RPMI7951 (cell line): ENCODE measurements at places on chromosomes 3 and 15. TPM values are rescaled to one million over a fixed set of nuclear protein-coding genes. Genes with fewer than 3 reads are reported as not detected.
A peak's percentile ranks its signal among the peaks of the same experiment; 100 is the strongest.

Gene DAZL
- total RNA-seq, result not detected in 2 replicates

- DNase-seq, result no peak
Measured at GRCh38 chr15:44325568-44325967, 37.0 kb downstream of the GOLM2 start.

Gene CCDC54
- total RNA-seq, result not detected in 2 replicates

- peak; percentile 37 for DNase-seq
Measured at GRCh38 chr3:129045675-129046036, 14.9 kb upstream of the GP9 start.

DNA sequence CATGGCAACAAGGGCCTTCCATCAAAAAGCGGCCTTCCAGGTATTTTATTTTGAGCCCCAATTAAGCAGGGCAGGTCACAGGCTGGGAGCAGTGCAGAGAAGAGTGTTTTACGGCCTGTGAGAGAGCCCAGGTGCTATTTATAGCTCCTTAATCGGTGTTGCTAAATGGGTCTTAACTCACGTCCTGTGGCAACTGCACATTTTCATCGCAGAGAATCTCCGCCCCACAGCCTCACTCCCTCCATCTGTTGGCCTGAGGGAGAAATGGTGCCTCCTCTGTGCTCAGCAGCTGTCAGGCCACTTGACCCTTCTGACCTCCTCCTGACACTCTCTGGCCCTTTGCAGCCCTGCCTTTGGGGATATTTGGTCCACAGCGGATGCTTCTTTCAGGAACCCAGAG is 58.6 kb downstream of the SPSB4 start:
- DNase-seq, result peak; percentile 23

- DNase-seq, result no peak
Measured at GRCh38 chr3:187957165-187957581, 196.8 kb upstream of the LPP start.

- no peak for DNase-seq
Measured at GRCh38 chr3:197203714-197204146, 94.7 kb downstream of the DLG1 start.

- no peak for DNase-seq
Measured at GRCh38 chr3:56456117-56456516, 12.2 kb downstream of the ERC2 start.

DNA sequence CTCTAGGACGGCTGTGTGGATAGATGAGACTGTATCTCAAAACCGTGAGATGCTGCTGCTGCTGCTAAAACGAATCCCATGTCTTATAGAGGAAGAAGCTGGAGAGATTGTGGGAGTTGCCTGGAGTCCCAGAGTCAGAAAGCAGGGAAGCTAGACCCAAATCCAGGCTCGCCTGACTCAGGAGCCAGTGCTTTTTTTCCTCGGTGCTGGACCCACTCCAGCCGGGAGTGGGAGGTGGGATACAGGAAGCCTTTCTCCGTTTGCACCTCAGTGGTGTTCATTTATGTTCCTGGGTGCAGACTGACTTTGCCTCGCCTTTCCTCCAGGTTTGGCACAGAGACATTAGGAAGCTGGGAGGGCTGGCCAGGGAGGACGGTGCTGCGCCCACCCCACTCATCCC is 150.9 kb upstream of the LINGO1 start:
- no peak for DNase-seq

DNA sequence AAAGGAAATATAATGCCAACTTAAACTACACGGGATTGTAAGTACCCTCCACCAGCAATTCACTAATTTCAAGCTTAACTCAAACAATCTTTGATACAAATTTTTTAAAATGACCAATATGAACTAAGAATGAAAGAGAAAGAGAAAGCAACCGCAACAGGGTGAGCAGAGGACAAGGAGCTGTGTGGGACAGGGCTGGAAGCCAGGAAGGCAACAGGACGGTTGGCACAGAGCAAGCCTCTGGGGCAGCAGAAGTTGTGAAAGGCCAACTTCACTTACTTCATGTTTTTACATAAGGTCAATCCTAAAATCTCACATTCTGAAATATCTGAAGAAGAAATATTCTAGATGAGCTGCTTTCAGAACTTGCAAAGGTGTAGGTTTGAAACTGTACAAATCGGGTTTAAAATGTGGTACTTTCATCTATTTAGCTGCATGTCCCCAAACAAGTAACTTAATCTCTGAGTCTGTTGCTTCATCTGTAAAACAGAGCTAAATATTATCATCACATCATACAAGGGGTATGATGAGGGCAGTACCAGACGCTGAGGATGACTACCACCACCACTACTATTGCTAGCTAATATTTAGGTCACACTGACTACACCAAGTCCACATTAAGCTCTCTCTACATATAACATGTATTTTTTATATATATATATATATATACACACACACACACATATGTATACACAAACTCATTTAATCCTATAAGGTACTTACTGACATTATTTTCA is 101.7 kb downstream of the IGSF11 start:
- no peak for DNase-seq

Gene MPI
- total RNA-seq, result 142 and 162 TPM in 2 replicates

DNA sequence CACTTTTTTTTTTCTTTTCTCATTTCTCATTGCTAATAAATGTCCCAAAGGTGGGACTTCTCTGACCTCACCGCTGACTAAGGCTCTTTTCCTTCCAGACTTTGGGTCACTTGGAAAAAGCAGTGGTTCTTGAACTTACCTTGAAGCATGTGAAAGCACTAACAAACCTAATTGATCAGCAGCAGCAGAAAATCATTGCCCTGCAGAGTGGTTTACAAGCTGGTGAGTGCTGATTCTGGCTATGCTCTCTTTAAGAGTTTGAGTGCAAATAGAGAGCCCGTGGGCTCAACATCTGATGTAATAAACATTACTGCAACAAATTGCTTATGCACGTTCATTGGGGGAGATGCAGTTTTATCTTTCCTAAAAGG is 2.0 kb downstream of the BHLHE40 start:
- DNase-seq, result no peak

Gene SKOR1
- total RNA-seq, result not detected in 2 replicates

GRCh38 chr3:61664105-61664482 is 102.7 kb downstream of the PTPRG start:
- DNase-seq, result peak; percentile 99

- DNase-seq, result peak; percentile 9
Measured at GRCh38 chr3:115071166-115071565, 75.9 kb downstream of the ZBTB20 start.

- peak; percentile 6 for DNase-seq
Measured at GRCh38 chr3:13144163-13145023, 71.2 kb upstream of the IQSEC1 start.

- DNase-seq, result peak; percentile 70
Measured at GRCh38 chr15:55796321-55796965, 53.5 kb upstream of the PRTG start.

Gene CLRN1
- total RNA-seq, result not detected in 2 replicates

Gene ULK3
- 14.3 and 15.1 TPM in 2 replicates for total RNA-seq

DNA sequence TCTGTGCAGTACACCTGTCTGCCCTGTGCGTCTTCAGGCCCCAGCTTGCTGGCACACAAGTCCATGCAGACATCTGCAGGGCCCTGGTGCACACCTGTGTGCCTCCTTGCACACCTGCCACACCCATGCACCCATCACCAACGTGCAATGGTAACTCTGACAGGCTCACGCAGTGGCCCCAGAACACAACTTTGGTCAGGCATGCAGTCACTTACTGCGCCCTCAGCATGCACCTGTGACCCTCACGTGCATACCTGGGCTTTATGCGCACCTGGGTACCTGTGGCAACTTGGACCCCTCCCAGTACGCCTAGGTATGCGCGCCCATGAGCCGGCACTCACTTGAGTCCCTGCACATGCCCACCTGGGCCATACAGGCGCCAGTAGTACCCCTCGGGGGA is 1.7 kb downstream of the PLXND1 start:
- DNase-seq, result no peak

- no peak for DNase-seq
Measured at GRCh38 chr3:39025222-39025970, 26.3 kb downstream of the SCN11A start.

Gene PYGO1
- total RNA-seq, result 9.7 and 11.3 TPM in 2 replicates

DNA sequence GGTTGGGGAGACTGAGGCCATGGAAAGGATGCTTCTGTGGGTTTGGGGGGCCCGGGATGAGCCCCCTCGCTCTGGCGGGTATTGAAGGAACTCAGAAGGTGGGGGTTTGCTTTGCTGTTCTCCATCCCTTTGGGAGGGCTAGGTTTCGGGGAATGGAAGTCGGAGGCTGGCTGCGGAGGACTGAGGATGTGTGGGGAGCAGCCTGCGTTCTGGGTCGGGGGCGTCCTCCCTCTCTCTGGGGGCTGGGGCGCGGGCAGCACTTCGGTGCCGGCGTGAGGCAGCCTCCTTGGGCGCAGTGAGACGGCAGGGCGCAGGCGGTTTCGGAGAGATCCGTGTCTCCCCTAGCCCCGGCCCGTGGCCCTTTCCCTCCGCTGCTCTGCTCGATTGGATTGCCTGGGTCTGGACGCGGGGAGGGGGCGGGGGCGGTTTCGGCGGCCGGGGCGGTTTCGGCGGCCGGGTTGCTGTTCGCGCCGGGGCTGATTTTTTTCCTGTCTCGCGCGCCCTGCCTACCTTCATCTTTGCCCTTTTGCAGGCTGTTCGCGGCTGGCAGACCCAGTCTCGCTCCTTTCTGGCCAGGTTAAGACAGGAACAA is 1.4 kb downstream of the PTPRG start:
- DNase-seq, result peak; percentile 46

DNA sequence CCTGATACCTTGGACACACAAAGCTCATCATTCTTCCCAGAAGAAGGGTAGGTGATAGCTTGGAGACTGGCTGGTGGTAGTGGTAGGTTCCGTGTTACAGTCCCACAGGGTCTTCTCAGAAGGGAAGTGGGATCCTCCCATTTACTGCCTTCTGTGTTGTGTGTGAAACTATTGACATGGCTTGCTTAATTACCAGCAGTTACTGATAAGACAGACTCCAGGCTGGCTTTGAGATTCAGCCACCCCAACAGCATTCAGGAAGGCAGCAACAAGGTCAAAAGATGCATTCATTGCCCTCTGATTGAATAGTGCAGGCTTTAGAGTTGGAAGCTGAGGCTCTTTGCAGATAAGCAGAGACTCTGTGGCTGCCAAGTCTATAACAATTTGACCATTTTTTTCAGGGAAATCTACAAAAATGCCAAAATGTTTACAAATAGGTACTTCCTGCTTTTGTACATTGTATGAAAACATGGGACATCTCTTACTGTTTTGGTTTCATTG is 7.7 kb downstream of the ARNT2 start:
- DNase-seq, result no peak

DNA sequence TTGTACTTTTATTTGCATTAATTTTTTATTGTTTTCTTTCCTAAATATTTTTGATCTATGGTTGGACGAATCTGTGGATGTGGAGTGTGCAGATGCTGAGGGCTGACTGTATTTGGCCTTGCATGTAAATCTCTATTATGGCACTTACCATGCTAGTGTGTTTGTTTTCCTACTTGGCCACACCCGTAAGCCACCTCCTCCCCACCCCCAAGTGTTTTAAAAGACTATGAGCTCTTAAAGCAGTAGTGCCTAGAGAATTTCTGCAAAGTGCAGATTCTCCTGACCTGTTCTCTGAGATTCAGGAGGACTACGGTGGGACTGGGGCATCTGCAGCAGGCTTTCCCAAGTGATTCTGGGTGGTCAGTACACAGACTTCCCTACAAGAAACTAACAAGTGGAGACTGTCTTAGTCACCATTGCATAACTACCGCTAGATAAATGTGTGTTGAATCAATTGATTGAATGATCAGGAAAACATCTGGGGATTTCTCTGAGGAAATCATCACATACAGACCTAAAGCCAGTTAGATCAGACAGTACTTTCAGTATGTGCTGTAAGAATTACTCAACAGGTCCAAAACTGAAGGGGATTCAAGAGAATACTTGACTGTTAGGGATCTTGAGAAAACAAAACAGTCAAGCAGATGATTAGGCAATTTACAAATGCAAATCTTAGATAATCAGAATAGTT is 6.2 kb upstream of the TIPARP start:
- no peak for DNase-seq

DNA sequence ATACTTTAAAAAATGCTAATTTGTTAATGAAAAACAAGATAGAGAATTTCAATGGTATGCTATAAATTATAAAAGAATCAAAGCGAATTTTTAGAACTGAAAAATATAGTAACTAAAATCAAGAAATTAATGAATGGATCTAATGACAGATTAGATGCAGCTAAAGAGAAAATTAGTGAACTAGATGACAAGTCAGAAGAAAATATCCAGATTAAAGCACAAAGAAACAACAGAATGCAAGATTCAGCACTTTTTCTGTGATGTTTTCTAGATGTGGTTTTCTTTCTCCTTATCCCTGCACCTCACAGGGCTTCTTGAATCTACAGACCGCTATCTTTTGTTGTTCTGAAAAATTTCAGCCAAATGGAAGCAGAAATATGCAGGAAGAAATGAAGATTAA is 54.4 kb downstream of the INO80 start:
- peak; percentile 2 for DNase-seq

Gene PCLAF
- total RNA-seq, result 185 and 229 TPM in 2 replicates

DNA sequence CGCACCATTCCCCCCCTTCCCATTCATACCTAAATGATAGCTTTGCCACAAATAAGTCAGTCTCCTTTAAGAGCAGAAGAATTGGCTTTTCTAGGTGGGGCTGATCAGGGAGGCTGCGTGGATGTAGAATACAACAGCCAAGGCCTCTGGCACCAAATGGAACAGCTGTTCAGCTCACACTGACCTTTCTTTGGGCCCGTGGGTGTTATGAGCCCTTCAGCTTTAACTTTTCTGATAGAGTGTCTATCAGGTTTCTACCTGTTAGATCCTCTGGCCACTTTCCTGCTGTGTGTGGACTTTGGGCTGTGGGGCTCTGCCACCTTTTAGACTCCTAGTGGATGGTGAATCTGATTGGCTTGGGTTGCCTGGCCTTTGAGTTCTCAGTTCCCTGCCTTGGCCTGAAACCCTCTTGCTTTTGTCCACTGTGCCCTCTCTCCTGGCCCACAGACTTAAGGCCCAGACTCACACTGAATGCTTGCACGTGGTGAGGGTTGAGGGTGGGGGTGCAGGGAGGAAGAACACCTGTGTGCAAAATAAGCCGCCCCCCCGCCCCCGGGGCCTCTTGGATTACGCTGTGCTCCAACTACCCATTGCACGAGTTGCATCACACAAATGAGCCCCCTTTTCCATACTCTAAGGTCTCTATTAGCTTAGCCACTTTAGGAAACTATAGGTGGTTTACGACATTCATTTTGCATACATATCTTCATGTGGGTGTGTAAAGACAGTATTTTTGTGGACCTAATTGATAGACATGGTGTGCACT is 1.3 kb upstream of the RFX7 start:
- DNase-seq, result peak; percentile 49

DNA sequence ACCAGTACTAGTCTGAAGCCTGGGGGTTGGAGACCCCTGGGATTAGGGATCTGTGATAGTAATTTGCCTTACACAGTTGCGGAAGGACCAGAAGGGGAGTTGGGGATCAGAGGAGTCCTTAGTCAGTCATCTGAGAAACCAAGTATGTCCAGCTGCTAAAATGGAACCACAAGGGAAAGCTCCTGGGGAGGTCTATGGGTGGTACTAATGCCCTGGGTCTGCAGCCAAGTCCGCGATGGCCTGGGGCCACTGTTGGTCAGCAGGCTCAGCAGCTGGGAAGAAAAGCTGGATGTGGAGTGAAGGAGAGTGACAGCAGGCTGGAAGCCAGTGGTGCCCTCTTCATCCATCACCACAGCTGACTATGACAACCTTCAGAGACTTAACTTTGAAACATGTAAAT is 2.2 kb upstream of the ANKDD1A start:
- DNase-seq, result peak; percentile 87

Gene C3orf22
- not detected in 2 replicates for total RNA-seq
